Left lobe of liver (tissue), 2 donors: ENCODE measurements at places on chromosomes 1 and 21.

- DNase-seq: no peak
Observed at GRCh38 chr1:54537611-54538010, 10.4 kb upstream of the ACOT11 start.

GRCh38 chr1:187046293-187046692 is 217.5 kb downstream of the PLA2G4A start:
- no peak for DNase-seq

GRCh38 chr1:198649968-198650338 is 11.1 kb downstream of the PTPRC start:
- DNase-seq: no peak

DNA sequence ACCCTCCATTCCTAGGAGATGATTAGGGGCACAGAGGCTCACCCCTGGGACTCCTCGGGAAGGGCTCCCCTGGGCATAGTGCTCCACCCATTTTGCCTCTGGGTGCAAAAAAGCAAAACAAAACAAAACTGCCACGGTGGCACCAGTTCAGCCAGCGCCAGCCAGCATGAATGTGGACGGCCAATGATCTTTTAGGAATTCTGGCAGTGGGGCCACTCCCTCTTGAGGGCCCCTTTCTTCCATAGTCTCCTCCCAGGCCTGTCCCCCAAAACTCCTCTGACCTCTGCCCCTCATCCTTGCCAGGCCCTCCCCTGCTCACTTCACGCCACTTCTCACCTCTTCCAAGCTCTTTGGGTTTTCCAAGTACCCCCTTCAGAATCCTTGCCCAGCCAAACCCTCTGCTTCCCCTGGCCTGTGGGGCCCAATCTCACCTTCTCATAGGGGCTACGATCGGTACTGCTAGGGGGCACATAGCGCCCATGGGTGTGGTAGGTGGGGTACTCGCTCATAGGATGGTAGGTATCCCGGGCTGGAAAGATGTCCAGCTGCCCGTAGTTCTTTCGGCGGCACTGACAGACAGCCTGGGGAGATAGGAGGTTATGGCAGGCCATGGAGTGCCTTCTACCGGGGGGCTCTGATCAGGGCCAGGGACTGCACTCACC is 13.3 kb downstream of the TRIM46 start:
- DNase-seq: no peak

GRCh38 chr1:8376358-8376840 is 58.5 kb downstream of the SLC45A1 start:
- no peak for DNase-seq

- no peak for DNase-seq
Observed at GRCh38 chr21:25503981-25504380, 103.3 kb downstream of the MRPL39 start.

- DNase-seq: no peak
Observed at GRCh38 chr1:100607628-100608240, 69.8 kb downstream of the GPR88 start.

DNA sequence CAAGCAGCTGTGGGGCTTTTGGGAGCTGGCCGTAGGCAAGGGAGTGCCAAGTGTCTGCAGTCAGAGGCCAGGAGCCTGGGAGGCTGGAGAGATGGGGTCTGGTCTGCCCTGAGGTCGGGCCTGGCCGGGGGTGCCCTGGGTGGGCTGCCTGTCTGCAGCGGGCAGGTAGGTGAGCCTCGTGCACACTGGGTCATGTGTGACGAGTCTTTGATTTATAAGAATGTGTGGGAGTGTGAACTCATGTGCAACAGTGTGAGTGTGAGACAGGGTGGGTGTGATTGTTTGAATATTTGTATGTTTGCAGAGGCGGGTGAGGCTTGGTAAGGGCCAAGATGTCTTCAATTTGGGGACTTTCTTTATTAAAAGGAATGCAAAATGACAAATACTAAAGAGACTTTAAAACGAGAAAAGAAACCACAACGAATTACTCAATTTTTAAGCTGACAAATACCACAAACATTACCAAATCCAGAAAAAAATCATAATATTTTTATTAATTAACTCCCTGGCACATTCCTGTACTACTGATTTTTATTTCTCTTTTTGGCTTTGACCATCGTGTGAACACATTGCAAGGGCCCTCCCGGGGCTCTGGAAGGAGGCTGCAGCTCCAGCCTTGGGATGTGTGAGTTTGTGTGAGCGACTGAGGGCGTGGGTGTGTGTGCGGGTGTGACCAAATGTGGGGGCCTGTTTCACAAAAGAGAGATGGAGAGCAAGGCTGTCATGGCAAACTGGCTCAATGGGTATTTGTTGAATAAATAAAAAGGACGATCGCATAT is 110.3 kb upstream of the WNT4 start:
- DNase-seq: no peak

DNA sequence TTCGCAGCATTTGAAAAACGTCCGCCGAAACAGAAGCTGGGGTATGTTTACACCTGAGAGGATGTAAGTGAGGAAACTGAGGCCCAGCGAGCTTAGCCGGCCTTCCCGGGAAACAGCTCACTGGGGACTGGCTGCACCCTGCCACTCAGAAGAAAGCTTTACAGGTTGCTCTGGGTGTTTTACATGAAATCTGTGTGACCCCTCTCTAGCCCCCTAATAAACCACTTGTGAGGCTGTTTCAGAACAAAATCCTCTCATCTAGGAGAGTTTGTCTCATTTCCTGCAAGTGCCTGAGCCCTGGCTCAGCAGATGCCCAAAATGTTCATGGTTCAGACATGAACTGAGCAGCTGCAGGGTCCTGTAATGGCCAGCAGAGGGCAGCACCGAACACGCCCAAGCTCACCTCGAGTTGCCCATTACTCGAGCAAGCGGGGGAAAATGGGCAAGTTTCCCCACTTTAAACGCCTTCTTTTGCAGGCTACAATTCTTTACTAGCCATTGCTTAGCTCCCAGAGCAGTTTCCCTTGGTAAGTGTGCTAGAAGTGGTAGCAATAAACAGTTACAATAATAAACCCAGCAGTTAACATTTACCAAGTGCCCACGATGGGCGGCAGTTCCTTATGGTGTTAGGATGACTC is 76.4 kb downstream of the FHAD1 start:
- peak; percentile 74 for DNase-seq

DNA sequence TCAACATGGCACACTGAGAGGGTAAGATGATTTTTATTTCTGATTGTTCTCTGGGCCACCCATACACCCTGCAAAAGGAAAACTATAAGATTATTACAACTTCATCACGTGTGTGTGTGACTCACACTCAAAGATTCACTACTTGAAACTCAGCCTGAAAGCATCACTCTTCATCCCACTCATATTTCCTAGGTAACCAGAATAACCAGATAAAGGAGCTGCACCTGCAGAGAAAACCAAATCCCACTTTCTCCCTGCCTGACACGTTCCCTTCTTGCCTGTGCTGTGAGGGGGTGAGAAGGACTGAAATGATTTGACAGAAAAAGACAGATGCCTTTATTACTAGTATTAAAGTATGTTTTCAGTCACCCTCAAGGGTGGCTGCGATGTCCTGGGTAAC is 131.6 kb downstream of the TGFBR3 start:
- DNase-seq: no peak

DNA sequence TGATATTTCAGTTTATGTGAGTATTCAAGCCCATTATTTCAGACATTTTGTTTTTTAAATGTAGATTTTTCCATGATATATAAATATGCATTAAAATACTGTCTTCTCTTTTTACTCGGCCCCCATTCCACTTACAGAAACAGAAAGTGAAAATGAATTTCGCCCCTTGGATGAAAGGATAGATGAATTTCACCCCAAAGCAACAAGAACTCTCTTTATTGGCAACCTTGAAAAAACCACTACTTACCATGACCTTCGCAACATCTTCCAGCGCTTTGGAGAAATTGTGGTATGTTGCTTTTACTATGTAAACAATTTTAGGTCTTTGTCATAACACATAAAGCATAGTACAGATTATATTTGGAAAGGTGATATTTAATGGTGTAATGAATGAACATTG is 59.9 kb downstream of the ZBTB17 start:
- no peak for DNase-seq
